ENCODE measurements at places on chromosomes 3 and 15.
A peak's percentile ranks its signal among the peaks of the same experiment; 100 is the strongest.

DNA sequence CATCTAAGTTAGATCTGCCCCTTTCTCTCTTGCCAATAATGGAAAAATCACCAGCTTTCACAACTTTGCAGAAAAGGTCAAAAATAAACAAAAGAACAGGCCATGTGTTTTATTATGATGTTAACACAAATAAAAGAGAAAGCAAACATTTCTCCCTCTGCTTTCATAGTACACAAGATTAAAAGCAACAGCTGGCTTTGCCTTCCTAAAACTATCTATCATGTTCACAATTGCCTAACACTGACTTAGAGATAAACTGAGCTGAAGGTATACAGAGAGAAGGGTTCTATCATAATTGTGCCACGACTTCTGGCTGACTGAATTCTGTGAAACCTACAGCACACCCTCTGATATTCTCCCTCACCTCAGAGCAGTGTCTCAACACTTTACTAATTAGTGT, 29.4 kb downstream of the AADAC start:
- DNase-seq: no peak

DNA sequence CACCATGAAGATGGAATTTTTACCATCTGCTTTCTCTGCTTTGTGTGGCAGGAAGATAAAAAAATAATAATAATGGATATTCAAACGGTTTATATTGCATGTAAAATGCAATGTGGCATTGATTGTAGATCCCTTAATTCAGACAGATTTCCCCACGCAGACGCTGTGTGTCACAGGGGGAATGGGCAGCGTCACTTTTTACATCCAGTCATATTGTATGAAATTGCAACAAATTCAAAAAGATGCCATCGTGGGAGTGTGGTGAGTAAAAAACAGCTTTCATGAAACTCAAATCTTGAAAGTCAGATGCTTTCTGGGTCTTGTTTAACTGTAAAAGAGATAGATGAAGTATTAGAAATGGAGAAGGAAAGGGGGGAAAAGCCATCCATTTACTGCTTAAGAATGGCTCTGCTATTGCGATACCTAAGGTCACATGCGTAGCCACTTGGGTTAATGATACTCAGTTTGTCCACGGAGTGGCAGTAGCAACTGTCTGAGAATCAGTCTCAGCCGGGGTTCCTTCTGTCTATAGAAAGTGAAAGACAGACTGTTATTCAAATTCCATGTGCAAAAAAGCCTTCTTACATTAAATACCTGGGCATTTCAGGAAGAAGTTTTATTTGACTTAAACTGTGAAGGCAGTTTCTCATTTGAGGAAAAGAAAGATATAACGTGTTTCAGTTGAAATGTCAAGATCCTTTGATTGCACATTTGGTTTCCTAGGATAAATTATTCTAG, 28.5 kb downstream of the BTD start:
- DNase-seq: peak; percentile 49

DNA sequence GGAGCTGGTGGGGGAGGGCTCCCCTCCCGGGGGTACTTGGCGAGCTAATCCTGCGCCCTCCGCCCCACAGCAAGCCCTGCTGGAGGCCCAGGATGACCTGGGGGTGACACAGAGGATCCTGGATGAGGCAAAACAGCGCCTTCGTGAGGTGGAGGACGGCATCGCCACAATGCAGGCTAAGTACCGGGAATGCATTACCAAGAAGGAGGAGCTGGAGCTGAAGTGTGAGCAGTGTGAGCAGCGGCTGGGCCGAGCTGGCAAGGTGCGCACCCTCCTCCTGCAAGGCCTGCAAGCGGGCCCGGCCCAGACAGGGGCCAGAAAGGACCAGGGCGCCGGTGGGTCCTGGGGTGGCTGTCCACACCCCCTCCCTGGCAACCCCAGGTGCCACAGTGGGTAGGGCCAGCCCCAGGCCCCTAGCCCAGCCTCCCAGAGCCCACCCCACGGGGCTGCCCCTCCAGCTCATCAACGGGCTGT, 56.5 kb downstream of the SEMA3G start:
- DNase-seq: no peak

- no peak for DNase-seq
These were observed 71.3 kb upstream of the HES1 start for GRCh38 chr3:194064380-194065332.

GRCh38 chr3:133825969-133826727, 20.5 kb downstream of the SRPRB start:
- DNase-seq: no peak

DNA sequence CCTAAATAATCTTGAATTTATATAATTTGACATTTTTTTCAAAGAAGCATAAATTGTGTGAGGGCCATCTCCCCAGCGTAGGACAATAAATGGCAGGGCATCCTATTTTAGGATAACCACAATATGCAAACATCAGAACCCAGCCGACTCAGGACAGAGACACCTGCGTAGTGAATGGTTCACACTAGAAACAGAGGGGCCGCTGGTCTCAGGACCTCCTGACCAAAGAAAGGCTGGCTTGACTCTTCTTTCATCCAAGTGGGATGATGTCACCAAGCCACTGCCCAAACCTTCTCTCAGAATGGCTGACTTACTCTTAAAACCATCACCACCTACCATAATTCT, 162.1 kb downstream of the FOXP1 start:
- no peak for DNase-seq

DNA sequence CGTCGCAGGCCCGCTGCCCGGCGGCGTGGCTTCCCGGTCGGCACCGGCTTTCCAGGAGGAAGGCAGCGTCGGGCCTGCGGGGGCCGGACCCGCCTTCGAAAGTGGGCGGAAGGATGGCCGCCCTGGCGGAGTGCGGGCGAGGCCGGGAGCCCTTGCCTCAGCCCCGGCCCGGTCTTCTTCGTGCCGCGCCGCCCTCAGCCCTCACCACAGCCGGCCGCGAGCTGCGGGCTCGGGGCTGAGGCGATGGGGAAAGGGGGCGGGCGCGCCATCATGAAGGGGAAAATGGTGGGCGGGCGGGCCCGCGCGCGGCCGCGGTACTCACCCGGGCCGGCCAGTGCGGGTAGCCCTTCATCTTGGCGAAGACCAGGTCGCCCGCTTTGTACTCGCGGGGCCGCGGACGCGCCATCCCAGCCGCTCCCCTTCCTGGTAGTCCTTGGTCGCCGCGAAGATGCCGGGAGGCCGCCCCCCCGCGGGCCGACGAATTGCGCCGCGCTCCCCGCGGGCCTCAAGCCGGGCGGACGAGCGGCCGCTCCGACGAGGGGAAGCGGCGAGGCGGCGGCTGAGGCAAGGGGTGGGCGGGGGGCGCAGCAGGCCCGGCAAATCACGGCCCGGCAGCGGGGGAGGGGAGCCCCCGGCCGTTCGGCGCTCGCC, 489 bp downstream of the HDGFL3 start:
- peak; percentile 44 for DNase-seq

DNA sequence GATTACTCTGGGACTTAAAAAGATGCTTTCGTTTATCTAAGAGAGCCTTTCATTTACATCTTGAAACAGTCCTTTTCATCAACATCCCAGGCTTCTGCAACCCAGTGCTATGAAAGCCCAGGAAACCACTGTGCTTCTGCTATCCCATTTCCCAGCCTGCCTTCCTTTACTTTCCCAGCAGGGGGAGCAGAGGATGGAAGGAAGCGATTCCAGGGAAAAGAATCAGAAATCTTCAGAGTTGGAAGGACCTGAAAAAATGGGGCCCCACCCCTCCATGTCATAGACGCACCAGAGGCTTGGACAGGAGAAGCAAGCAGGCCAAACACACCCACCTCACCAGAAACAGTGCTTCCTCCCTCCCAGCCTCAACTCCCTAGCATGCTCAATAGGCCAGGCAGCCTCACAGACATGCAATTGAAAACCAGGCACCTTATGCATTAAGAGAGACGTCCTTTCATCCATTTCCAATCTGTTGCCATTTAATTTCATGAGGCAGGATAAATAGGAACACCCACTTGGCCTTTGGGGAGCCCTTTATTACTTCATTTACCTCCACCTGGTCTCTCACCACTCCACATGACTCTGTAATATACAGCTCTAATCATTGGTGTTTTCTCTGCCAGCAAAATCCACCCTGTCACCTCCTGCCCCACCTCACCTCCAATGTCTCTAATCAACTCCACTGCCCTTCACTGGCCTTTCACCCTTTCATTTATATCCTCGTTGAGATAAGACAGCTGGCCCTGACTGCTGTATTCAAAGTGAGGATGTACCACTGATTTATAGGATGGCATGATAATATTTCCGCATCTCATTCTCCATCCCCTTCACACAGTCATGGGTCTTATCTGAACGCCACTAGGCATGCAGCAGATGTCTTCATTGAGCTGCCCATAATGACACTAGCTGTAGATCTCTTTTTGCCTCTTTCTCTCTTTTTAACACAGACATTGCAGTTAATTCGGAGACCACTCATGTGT, 583.9 kb downstream of the NTRK3 start:
- no peak for DNase-seq

GRCh38 chr3:97765336-97765735, 778 bp downstream of the ARL6 start:
- no peak for DNase-seq

GRCh38 chr15:48604567-48604966, 40.9 kb downstream of the FBN1 start:
- no peak for DNase-seq

- no peak for DNase-seq
These were observed 2.9 kb downstream of the ALG1L2 start for GRCh38 chr3:130084436-130084980.

DNA sequence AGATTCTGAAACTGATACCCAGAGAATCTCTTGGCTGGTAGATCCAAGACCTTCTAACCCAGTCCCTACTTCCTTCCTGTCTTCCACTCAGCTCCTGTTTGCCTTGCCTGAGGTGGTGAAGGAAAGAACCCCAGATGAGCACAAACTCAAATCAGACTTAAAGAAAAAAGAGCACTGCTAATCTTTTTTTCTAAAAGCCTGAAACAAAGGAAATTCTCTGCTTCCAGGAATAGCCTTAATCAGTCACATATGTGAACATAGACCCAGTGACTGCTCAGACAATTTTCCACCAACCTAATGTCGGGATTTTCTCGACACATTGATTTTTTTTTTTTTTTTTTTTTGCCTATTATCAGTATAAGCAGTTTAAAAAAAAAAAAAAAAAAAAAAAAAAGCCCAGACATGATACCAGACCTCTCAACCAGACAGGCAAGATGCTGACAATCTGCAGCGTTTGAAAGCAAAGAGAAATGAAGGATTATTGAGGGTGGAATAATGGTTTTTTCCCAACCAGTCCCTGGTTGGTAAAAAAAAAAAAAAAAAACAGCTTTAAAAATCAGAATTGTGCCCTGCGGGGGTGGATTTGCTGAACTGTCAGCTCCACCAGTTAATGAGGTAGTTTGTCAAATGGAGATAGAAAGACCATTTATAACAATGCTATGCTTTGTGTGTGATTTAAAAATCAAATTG, 256.8 kb upstream of the RARB start:
- DNase-seq: no peak

DNA sequence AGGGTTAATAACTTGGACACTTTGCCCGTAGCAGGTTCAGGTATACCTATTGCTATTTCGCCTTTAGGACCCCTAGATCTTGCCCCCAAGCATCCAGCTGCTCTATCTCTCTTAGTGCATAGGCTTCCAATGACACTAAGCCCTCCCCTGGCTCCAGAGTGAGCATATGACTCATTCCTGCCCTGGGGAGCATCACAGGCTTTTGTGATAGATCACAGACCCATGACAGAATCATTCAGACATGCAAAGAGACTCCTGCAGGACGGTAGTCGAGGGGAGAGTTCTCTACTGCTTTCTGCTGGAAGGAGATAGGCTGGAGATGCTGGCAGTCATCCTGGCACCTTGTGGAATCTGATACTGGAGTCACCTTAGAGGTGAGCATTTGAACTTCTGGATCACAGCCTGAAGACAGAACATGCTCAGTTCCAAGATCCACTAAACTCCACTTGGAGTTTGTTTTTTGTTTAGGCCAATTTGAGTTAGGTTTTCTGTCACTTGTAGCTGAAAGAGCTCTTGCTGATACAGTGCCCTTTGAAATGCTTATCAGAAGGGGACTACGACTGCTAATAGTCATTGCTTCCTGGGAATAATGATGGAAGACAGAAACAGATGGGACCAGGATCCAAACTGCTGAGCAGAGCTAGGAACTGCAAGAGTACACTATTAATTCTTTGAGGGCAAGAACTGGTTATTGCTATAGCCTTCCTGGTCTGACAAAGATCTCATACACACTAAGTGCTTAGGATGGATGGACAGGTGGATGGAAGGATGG, 11.0 kb downstream of the LYSMD2 start:
- no peak for DNase-seq

GRCh38 chr3:179731544-179731943, 78.7 kb downstream of the USP13 start:
- DNase-seq: no peak

DNA sequence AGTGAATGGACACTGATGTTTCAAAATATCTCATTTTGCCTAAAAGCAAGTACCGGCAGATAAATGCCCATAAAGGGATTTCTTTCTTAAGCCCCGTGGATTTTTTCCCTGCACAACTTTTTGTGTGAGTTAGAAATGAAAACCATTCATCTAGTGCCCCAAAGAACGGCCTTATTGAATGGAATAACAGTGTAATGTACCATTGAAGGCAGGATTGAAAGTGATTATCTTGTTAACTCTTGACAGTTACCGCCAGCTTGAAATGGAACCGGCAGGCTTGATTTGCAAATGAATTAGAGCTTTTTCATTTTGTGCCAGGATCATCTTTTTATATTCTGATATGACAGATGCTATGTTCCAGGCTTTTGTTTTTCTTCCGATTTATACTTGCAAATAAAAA, 162.2 kb downstream of the RSRC1 start:
- no peak for DNase-seq

DNA sequence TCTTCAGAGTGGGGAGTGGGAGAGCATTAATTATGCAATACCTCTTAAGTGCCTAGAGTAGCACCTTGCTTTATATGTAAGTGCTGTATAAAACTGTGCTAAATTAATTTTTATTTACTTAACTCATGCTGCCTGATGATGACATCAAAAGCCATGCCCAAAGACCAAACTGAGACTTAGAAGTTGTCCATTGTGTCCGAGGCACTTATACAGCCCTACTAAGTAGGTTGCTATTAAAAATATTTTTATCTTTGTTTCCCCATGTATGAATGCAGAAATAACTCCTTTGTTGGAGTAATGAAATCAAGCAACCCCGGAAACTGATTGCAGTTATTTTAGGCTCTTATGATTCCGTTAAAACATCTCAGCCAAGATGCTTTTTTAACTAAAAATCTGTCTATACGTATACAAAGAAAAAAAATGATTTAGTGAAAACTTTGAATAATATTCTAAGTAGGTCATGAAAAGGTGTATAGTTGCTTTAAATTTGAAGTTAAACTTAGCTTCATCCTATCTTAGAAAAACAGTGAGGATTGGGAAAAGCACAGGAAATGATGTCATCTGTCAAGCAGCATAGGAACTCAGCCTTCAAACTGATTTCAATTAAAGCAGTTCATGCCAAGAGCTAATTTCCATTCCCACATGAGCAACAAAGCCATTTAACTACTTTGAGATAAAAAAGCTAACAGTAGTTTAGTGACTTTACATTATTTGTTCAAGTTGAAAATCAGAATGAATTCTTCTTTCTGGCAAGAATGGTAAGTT, 43.0 kb downstream of the FBN1 start:
- no peak for DNase-seq

GRCh38 chr3:2098398-2099027, at the start of gene CNTN4:
CNTN4 (plus strand) TSS chr3:2098866.
- DNase-seq: peak; percentile 59

GRCh38 chr3:10546181-10546624, 40.8 kb upstream of the ATP2B2 start:
- DNase-seq: no peak

Data from GM12891 (cell line).